Activated gamma-delta T cell treated with Interleukin-2 at 50 U/mL for 16 hours (primary cell): ENCODE measurements at places on chromosomes 1 and 21.

DNA sequence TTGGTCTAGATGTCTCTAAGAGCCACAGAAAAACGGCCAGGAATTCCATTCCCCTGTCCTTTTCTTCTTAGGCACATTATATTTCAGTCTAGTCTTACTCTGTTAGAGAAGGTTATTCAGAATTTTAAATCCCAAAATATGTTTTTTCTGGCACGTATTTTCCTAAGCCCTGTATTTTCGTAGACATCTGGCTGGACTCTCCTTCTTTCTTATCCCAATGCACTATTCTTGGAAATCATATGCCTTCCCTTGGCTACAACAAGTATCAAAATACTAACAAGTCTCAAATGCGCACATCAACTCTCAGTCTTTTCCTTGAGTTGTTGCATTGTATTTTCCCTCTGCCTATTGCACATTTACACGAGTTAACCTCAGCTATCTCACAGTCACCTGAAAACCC, 96.2 kb downstream of the DPYD start:
- no peak for DNase-seq

- no peak for DNase-seq
Observed at GRCh38 chr1:88175631-88176226, 508.3 kb upstream of the PKN2 start.

DNA sequence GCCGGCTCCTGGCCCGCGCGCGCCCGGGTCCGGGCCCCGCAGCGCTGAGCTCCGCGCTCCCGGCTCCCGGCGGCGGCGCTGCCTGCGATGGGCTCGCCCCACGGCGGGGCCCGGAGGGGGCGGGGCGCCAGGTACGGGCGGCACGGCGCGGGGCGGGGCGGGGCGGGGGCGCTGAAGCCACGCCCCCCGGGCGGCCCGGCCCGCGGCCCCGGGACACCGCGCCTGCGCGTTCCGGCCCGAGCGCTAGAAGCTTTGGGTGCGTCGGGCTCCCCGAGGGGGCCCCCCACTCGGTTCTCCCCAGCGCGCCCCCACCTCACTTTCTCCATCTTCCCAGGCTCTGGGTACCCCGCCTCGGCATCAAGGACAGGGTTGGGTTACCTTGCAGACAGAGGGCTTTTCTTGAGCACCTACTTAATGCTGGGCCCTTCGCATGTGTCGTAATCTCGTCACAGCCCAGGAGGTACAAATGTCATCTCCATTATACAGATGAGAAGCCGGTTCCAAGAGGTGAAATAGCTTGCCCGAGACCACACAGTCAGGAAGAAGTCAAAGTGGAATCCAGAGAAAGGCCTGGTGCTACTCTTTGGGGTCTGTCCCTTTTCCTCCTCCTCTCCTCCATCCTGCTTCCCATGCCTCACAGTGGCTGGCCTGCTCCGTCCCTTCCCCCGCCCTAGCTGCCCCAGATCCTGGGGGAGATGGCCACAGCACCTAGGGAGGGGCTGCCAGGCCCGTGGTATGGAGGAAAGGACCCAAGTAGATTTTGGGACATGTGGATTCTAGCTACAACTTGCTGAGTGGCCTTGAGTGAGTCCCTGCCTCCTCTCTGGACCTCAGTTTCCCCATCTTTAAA, 46.5 kb downstream of the RAP1GAP start:
- peak; percentile 12 for DNase-seq

DNA sequence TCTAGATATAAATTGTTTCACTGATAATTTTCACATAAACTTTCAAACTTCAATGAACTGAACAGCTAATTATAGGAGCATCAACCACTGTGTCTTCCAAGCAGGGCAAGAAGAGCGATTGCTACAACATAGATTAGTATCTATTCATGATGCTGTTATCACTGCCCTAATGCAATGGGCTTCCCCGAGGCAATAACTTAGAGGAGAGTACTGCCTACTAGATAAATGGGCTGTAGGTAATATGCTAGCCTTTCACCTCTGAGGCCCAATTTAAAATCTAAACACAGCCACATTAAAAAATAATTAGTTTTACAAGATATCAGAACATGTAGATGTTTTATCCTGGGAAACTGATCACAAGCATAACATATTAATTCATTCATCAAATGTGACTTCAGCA, 318.0 kb downstream of the VAV3 start:
- DNase-seq = no peak

- no peak for DNase-seq
Observed at GRCh38 chr1:162924179-162924578, 63.2 kb upstream of the CCDC190 start.

- no peak for DNase-seq
Observed at GRCh38 chr1:241332037-241332409, 25.0 kb downstream of the RGS7 start.
